ENCODE measurements at places on chromosomes 11 and 22.

GRCh38 chr22:44919691-44920090, 90.1 kb downstream of the PHF21B start:
- no peak for DNase-seq

DNA sequence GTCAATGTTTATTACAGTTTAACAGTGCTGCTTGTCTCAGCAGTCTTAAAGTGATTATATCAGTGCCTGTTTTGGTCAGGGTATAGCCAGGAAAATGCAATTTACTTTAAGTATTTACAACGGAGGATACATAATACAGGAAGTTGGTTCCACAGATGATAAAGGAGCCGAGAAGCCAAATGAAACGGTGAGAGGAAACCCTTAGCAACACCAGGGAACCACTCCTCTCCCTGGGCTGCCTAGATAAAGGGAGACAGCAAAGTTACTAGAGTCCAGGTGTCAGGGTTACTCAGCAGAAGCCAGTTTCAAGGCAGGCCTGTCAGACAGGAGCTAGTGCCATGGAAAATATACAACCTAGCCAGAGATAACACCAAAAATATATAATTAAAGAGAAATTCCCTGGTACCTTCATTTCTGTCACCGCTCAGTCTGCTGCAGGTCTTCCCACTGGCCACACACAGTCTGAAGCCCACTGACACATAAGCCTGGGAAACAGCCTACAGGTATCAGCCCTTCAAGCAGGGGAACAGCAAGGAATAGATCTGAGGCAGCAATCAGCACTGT, 55.5 kb downstream of the FAM76B start:
- DNase-seq: no peak

- no peak for DNase-seq
Observed at GRCh38 chr22:46132830-46133587, 17.3 kb upstream of the PPARA start.

DNA sequence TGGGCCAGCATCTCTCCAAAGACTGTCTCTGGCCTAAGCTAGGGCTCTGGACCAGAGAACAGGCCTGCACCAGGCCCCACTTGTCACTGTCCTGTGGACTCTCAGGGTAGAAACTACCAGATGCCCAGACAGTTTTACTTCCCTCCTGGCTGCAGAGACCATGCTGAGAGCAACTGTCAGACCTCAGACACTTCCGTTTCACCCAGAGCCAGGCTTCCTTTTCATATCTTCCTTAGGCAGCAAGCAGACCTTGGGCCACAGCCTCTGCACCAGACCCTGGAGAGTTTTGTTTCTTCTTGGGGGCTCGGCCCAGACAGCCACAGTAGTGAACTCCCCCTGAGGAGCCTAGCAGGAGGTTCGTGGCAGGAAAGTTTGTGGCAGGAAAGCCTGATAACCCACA, 12.1 kb upstream of the FCHSD2 start:
- no peak for DNase-seq

- no peak for DNase-seq
Observed at GRCh38 chr22:49295851-49296560, 531.7 kb downstream of the BRD1 start.

DNA sequence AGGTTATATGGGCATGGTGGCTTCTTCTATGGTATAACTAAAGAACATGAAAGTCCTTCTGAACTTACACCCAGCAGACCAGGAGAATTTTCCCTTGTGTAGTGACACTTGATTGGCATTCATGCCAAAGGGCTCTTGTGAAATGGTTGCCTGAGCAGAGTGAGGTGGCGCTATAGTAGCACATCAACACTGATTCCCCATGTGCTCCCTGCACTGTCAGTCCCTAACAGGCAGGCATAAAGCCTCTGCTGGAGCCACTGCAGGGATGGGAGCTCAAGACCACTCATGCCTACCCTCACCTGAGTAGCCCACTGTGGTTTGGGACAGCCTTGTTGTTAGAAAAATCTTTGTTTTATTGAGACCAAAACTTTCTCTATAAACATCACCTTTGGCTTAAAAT, 92.6 kb upstream of the LIN7C start:
- no peak for DNase-seq

- no peak for DNase-seq
Observed at GRCh38 chr11:12287009-12287373, 90.4 kb upstream of the PARVA start.

DNA sequence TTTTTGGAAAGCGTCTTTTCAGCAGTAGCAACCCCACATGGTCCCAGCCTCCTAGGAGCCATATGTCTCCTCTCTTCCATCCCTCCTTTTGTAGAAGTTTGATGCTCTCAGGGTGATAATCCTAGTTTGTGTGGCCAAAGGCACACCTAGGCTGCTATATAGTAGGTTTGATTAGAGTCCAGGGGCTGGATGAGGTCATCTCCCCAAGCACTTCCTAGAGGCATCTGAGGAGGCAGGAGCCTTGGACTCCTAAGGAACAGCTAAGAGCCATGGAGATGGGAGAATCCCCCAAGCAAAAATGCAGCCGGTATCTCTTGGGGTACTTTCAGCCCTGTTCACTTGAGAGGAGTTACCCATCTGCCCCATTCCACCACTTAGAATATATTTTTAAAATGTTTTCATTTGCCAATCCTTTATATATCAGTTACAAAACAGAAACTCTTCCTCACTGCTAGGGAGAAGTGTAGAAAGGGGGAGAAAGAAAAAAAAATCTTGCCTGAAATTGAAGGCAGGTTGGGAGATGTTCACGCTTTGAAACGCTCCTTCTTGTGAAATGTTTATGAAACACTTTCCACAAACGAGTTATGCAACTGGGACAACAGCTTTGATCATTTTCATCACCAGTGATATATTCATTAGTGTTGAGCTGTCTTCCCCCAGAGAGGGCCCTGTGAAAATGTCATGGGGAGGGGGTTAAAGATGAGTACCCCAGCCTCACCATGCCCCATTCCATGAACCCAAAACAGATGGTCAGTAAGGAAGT, 31.9 kb upstream of the TLCD5 start:
- no peak for DNase-seq

- no peak for DNase-seq
Observed at GRCh38 chr11:72433455-72434036, 785 bp downstream of the CLPB start.

Data from GM12891 (cell line).